Endothelial cell (in vitro differentiated cells): ENCODE measurements at places on chromosomes 7 and 10.

- no peak for DNase-seq
These were observed 30.7 kb downstream of the TECTB start for GRCh38 chr10:112313911-112314310.

GRCh38 chr7:32496052-32496813, 944 bp downstream of the AVL9 start:
- peak; percentile 8 for DNase-seq

DNA sequence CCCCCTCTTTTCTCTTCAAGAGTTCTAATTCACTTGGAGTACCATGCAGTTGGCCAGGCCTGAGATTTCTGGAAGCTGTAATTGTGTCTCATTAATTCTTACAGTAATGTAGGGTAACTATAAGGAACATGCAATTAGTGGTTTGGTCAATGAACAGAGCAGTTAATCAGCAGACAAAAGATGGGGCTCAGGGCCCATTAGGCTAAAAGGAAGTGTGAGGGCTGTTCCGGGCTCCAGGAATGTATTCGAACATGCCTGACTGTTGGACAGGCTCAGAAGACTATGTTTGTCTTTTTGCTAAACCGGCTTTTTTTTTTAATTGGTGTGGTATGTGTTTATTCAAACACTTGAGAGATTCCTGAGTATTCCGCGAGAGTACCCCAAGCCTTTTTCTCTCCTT, 42.5 kb upstream of the FZD8 start:
- no peak for DNase-seq

- no peak for DNase-seq
These were observed 559.0 kb upstream of the NRP1 start for GRCh38 chr10:33893506-33893905.

DNA sequence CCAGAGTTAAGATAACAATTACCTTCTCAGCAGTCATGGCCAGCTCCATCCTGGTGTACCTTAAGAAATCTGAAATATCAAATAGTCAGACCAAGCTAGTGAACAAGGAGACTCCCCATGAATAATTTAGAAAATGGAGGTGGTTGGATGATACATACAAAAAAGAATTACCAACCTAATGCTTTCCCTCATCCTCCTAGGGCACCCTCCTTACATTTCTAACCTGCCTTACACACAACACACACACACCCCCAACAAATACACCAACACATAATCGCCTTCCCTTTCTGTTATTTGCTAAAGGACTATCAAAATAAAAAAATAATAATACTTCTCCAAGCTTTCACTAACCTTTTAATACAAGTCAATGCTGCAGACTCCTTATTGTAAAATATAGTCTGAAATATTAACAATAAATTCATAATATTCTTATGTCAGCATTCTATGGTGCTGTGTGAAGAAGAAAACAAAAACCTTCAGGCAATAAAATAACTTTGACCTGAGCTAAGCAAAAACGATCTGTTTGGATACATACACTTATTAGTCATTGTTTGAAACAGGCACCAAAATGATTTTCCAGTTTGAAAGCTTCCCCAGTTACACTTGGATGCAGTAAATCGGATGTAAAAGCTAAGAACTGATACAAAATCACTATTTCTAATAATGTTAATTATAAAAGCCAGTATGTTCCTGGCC, 3.4 kb downstream of the TWIST1 start:
- no peak for DNase-seq

DNA sequence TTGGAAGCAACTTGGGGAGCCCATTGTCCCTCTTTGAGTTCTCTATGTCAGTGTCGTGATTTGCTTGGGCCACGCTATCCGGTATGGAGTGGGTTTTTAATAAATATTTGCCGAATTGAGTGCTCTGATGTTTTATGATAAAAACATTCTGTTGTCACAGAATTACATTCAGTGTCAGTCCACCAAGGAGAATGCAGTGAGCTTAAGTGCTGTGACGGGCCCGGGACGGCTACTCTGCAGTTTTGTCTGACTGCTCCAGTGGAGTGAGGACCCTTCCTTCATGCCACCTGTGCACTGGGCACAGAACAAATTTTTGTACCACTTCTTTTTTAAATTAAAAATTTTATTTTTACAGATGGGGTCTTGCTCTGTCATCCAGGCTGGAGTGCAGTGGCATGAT, 76.0 kb downstream of the CARD11 start:
- no peak for DNase-seq

DNA sequence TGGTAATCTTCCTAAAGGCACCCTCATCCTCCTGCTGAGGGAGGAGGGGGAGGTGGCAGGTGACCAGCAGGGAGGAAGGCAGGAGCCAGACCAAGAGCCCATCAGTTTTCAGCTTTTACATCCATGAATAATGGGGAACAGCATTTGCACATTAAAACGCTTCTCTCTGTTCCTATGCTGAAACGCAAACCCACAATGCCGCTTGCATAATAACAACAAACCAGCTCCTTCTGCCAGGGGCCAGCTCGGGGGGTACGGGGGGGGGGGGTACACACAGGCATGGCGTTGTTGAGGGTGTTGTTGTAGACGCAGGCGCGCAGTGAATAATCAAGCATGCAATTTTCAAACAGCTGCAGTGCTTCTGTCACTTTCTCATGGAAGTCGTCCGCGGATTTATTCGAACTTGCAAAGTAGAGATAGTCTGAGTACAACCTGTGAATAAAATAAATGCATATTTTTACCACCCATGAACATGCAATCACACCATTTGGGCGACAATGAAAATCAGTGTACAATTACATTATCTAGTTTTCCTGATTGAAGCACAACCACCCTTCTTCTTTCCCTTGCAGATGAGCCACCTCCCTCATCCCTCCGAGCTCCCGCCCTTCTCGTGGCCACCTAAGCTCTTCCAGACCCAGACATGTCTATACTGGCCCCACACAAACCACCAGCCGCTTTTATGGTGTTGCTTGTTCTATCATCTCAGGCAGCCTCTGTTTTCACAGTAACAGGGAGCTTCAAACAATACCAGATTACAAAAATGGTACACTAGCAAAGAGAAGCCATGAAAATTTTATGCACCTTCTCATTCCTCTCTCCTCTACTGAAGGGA, 72.2 kb downstream of the CHST15 start:
- DNase-seq: no peak

- DNase-seq: no peak
These were observed 4.8 kb downstream of the CRPPA start for GRCh38 chr7:16416289-16417282.

DNA sequence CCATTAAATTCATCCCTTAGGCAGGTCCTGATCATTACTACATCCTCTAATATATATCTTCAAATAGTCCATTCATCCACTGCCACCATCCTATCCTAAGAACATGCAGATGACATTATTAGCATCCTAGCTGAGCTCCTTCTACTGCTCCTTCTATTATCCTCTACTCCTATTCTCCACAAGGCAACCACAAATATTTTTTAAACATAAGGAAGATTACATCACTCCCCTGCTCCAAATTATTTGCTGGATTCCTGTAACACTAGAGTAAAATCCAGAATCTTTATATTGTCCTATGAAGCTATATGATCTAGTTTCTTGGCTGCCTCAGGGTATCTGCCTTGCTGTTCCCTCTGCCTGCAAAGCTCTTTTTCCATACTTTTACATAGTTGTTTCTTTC, 176.3 kb upstream of the SLC26A5 start:
- DNase-seq: no peak

GRCh38 chr10:131063311-131063710, 248.2 kb downstream of the TCERG1L start:
- no peak for DNase-seq

DNA sequence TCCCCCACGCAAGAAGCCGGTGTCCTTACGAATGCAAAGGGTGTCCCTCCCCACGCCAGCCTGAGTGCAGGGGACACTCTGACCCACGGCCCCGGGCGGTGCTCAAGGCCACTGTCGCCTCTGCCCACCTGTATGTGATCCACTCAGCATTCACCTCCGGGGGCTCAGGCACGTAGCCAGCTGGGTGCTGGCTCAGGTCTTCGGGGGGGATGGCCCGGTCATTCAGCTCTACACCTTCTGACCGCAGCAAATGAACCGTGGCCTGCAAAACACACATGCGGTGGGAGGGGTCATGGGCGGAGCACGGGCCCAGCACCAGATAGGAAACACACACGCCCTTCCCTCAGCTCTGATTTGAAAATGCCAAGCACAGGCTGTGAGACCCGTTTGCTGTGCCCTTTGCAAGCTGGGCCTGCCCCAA, 25.9 kb downstream of the CFAP46 start:
- DNase-seq: no peak

- DNase-seq: no peak
These were observed 312.8 kb downstream of the LRMDA start for GRCh38 chr10:75744261-75744660.

DNA sequence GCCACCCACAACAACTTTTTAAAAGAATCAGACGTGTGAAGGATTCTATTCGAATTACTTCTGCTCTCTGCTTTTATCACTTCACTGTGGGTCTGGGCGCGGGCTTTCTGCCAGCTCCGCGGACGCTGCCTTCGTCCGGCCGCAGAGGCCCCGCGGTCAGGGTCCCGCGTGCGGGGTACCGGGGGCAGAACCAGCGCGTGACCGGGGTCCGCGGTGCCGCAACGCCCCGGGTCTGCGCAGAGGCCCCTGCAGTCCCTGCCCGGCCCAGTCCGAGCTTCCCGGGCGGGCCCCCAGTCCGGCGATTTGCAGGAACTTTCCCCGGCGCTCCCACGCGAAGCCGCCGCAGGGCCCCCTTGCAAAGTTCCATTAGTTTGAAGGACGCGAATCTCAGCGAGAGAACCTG, 461 bp upstream of the HTRA1 start:
- DNase-seq: no peak

DNA sequence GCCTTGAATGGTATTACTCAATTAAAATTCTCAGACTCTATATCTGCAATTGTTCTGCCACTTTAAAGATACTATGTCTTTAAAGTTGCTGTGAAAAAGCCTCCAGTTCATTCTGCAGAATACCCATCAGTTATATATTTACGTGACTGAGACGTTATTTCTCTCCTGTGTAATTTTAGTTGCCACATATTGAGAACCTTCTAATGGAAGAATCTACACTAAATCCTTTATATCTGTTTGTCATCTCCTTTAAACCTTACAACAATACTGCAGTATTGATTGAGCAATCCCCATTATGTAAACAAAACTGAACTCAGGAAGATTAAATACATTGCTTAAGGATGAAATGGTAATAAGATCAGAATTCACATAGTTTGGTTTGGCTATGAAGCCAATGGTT, 30.0 kb downstream of the GPR141 start:
- DNase-seq: no peak

GRCh38 chr10:10891124-10892082, 126.3 kb upstream of the CELF2 start:
- no peak for DNase-seq

GRCh38 chr10:23975431-23975830, 233.5 kb upstream of the KIAA1217 start:
- DNase-seq: no peak

GRCh38 chr10:97131666-97132065, 54.1 kb downstream of the SLIT1 start:
- no peak for DNase-seq

GRCh38 chr7:7803715-7804178, 85.3 kb upstream of the RPA3 start:
- DNase-seq: no peak

DNA sequence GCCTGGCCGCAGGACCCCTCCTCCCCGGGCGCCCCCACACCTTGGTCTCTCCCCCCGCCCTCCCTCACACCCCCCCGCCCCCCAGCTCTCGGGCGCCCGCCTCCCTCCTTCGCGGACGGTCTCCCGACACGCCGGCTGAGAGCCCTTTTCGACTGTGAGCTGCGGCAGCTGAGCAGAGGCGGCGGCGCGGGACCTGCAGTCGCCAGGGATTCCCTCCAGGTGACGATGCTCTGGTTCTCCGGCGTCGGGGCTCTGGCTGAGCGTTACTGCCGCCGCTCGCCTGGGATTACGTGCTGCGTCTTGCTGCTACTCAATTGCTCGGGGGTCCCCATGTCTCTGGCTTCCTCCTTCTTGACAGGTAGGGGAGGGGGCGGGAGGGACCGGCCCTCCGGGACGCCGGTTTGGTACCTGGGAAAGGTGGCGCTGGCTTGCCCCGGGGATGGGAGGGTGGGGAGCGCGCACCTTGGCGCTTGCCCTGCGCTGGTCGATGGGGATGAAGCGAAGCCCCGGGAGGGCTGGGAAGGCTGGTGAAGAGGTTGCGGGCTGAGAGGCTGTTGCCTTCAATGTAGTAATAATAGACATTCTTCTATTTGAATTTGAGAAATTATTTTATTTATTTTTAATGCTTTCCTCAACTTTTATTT, at the start of gene BMPER:
TSS of gene BMPER (plus strand) at position 151 of the 644 bp plus-strand sequence. CDS start at position 226, 75 bp downstream.
- DNase-seq: peak; percentile 47

DNA sequence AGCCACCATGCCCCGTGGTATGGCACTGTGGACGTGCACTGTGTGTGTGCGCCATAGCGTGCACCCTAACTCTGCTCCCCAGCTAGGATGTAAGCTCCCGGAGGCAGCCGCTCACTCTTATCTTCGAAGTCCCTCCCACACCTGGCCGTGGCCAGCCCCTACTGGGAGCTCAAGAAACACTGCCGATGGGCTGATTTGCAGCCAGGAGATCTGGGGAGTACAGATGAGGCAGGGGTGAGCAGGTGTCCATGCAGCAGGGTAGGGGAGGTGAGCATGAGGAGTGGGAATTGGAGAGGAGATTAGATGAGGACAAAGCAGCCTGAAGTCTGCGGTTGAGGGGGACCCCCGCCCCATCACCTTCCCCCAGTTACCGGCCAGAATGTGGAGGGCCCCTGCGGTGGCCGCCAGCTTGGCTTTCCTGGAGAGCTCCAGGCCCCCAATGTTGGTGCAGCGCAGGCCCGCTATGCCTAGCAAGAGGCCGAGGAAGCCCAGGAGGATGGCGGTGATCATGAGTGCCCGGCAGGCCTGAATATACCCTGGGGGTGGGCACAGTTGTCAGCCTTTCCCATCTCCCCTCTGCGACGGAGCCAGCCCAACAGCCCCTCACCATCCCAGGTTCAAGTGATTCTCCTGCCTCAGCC, 3.6 kb downstream of the CLDN15 start:
- DNase-seq: no peak

DNA sequence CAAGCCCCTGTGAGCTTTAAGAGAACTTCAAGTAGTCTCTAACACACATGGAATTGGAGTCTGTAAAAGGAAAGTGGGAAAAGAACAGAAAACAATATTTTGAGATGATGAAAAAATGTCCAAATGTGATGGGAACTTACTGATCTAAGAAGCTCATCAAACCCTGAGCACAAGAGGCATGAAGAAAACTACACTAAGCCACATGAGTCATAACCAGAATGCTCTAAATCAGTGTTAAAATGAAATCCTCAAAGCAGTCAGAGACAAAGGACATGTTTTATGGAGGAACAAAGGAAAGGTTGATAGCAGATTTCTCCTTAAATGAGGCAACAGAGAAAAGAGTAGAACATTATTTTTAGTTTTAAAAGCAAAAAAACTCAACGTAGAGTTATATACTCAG, 37.2 kb downstream of the ZNF33A start:
- no peak for DNase-seq

DNA sequence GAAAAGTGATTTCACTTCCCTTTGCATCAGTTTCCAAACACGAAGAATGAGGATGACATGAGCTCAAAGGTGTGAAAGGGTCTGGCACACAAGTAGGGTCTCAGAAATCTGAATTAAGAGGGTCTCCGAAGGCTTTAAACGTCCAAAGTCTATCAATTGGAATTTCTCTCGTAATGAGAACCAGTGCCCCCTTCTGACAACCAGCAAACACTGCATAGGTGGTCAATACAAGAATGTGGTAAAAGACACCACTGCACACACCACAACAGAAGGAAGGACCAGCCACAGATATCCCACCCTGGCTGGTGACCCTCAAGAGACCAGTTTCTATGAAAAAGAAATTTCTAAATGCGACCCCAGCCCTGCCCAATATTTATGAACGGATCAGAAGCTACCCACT, 78.1 kb downstream of the CALN1 start:
- no peak for DNase-seq

- DNase-seq: no peak
These were observed 118.2 kb downstream of the ADAM12 start for GRCh38 chr10:126270111-126270510.
